ENCODE measurements at places on chromosomes 16 and 17. TPM values are rescaled to one million over a fixed set of nuclear protein-coding genes. Genes with fewer than 3 reads are reported as not detected.

DNA sequence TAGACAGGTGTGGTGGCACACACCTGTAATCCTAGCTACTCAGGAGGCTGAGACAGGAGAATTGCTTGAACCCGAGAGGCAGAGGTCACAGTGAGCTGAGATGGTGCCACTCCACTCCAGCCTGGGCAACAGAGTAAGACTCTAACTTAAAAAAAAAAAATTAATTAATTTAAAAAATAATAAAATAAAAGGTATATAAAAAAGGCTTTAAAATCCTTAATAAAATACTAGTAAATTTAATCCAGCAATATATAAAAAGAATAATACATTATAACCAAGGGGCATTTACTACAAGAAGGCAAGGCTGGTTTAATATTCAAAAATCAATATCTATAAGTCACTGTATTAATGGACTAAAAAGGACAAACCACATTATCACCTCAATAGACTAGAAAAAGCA is 44.8 kb upstream of the MNT start:
- no peak for DNase-seq

GRCh38 chr16:57630931-57631845 is 2.8 kb downstream of the ADGRG1 start:
- DNase-seq = peak; percentile 56

DNA sequence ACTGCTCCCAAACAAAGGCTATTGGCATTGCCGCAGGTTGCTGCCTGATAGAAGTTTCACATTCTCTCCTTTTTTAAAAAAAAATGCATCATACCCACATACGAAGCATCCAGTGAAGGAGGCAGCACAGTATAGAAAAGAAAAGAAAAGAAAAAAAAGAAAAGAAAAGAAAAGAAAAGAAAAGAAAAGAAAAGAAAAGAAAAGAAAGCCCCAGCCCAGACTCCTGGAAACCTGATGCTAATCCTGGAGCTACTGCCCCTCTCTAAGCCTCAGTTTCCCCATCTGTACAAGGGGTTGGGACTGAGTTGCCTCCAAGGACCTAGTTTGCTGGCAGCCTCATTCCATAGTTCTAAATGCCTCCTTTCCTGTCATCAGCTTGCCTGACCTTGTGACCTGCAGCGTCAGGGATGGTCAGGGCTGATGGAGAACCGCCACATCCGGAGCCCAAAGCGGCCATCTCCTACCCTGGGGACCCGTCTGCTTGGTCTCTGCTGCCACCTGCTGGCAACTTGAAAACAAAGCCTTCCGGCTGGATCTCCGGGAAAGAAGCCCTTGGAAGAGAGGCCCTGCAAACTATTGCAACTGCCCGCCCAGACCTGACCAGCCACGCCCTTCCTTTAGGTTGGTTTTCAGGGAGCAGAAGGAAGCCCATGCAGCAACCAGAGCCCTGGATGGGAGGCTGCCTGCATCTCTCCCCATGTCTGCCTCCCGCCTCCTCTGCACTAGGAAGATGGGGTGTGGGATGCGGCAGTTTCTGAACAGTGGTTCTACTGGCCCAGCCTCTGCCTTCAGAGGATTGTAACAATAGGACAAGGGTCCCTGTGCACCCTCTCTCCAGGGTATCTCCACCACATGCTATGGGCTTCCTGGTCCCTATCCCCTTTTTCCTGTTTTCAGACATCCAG is 13.0 kb downstream of the AIPL1 start:
- peak; percentile 98 for DNase-seq

GRCh38 chr17:75636381-75637142 is 3.3 kb downstream of the SMIM5 start:
- DNase-seq = no peak

DNA sequence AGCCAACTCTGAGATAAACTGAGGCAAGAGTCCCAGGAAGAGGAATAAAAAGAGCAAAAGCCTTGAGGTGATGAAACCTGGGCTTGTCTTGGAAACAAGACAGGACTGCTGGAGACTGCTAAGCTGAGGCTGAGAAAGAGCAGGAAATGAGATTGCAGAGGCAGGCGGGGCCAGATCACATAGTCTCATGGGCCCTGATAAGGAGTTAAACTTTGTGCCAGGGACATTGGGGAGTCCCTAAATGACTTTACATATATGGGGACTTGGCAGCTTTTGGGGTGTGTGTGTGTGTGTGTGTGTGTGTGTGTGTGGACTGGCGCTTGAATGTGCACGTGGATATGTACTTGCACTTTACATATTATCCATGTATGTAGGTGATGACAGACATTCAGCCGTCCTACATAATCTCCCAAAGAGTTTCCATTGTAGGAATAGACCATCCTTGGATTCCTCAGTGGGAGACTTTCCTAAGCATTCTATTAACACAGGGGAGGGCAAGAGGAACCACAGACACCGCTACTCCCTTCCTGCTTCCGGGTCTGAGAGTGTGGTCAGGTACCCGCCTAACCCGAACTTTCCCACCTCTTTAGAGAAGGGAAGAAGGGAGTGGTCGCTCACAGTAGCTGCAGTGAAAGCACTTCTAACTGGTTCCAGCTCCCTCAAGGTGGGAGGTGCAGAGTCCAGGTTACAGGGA is 123.1 kb downstream of the LYRM1 start:
- no peak for DNase-seq

- no peak for DNase-seq
Measured at GRCh38 chr17:40326832-40327199, 17.8 kb downstream of the RARA start.

Gene PRRT2
- 8.2 TPM for total RNA-seq

Gene RAMP2
- total RNA-seq = 6.1 TPM

GRCh38 chr16:2001035-2001434 is 8.6 kb downstream of the ZNF598 start:
- no peak for DNase-seq

GRCh38 chr17:28982131-28982793 is 23.6 kb downstream of the SEZ6 start:
- DNase-seq = no peak

- DNase-seq = peak; percentile 26
Measured at GRCh38 chr17:32239456-32239855, 26.2 kb upstream of the RHBDL3 start.

DNA sequence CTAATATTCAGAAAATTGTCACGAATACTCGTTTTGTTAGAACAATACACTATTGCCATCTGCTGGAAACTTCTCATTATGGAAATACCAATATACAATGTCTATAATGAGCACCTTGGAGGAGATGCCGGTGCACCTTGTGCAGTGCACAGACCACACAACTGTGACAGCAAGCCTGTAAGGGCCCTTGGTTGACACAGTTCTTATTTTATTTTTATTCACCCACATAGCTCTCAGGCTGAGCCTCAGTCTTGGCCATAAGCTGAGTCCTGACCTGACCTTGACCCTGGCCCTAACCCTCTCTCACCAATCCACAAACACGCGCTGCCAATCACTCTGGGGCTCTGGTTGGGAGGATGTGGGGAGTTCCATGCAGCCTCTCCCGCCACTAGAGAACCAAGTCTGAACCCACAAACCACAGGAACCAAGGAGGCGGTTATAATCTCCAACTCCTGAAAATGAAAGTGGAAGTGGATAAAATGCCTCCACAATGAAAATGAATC is 7.6 kb downstream of the AIPL1 start:
- DNase-seq = no peak

GRCh38 chr16:10957771-10958482 is 13.6 kb downstream of the CLEC16A start:
- DNase-seq = no peak

GRCh38 chr17:70377654-70378053 is 208.3 kb downstream of the KCNJ2 start:
- no peak for DNase-seq

DNA sequence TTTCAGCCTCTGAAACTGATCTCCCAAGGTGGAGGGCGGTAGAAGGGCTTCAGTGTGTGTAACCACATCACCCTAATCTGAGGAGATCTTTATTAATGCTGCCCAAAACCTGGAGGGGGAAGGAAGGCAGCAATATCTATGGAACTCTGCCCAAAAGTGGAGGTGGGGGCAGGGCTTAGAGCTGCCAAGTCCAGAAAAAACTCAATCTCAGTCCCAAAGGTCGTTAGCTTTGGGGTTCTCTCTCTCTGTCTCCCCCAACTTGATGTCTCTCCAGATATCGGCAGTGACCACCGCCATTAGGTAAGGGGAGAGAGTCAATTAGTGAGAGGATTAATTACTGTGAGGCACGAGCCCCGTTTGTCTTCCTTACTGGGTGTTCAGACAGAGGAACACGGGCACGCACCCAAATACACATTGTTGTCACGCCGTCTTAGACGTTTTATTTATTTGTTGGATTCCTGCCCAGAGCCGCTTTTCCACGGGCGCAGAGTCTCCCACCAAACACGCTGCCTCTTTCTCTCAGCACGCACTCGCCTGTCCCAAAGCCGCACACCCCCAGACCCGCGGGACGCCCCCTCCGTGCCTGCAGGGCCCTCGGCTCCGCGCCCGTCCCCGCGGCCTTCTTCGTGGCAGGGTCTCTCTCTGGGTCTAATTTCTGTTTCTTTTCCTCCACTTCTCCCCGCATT is 5.4 kb upstream of the LHX1 start:
- peak; percentile 57 for DNase-seq

DNA sequence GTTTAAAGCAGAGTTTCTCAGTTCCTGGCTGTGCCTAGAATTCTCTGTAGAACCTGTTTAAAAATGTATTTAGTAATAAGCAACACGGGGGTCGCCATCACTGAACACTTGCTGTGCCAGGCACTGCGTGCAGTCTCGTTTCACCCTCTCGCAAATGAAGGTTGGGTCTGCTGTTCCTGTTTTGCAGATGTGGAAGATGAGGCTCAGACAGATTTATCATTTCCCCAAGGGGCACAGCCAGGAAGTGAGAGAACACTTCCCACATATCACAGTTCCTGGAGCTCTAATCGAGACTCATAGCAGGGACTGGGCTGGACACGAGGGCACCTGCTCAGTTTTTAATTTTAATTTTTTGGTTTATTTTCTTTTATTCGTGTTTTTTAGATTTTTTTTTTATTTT is 122.7 kb downstream of the ABCC6 start:
- no peak for DNase-seq

Gene TUFM
- total RNA-seq = 161 TPM

- DNase-seq = no peak
Measured at GRCh38 chr17:80247561-80247960, 13.1 kb upstream of the RNF213 start.

GRCh38 chr16:53744449-53744848 is 40.5 kb downstream of the FTO start:
- peak; percentile 62 for DNase-seq

Gene GSE1
- total RNA-seq = 128 TPM

DNA sequence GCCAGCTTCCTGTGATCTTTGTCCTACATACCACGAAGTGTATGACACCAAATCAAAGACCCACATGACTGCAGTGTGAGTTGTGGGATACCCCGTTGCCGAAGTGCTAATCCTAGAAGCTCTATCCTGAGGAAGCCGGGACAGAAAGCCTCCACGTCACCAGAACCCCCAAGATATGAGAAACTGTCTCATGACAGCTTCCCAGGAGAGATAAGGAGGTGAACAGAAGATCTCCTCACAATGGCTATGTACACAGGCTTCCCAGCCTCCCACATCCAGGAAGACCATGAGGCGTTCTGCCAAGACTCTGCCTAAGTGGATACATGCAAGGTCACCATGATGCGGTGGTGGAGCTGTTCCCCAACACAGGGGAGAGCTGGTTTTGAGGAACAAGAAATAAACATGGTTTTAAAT is 37.1 kb downstream of the TRIM25 start:
- no peak for DNase-seq

Gene KCNG4
- not detected for total RNA-seq

DNA sequence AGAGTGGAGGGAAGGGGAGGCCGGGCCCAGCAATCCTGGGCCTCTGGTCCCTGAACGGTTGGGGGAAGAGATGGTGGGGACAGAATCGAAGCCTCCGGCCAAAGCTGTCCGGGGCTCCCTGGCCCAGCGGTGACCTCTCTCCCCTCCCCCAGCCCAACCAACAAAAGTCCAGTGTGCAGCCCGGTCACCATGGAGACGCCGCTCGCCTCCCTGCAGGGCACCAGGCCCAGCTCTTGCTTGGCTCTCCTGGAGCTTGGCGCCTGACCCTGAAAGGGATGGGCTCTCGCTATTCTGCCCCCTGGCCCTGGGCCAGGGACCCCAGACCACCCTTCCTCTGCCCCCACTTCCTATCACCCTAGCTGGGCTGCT is 1.3 kb downstream of the METRN start:
- DNase-seq = peak; percentile 63

Gene ASB16
- 0.56 TPM for total RNA-seq

Gene RAB26
- 3.1 TPM for total RNA-seq

Measured in endodermal cell (in vitro differentiated cells).